ENCODE measurements at places on chromosomes 5 and 9.

DNA sequence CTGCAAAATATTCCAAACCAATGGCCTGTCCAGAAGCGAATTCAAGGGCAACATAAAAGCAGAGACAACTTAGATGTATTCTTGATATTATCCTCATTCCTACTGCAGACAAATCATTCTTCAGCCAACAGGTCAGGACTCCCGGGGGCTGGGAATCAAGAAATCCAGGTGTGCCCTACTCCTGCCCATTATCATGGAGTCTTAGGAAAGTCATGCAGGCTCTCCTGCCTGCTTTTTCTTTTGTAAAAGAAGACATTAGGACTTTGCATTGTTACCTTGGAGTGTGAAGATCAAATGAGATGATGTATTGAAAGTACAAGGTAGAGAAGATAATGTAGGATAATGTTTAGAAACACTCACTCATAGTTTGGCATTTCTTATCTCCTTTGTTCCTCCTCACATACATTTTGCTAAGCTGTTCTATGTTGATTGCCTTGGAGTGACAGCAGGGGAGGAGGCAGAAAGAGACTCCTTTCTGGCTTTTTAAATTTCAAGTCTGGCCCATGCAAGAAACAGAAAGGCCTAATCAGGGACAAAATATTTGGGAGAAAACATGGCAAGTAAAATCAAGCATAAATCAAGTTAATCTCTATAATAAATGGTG is 113.8 kb downstream of the SV2C start:
- no peak for DNase-seq

DNA sequence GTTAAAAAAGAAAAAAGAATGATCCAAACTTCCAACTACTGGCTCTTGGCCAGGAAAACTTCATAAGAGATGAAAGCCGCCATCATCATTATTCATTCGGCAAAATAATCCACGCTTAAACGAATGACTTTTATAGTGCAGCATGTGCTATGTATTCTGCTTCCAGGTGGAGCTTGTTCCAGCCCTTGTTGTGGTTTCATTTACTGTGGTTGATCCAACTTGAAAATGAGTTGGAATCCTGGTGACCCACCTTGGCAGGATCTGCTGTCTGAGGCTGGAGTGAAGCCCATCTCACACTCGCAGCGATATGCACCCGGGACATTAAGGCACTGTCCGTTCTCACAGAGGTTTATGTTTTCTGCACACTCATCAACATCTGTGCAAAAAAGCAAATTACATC is 209.6 kb downstream of the FBN2 start:
- no peak for DNase-seq

GRCh38 chr5:1019001-1019905 is 10.7 kb downstream of the NKD2 start:
- no peak for DNase-seq

GRCh38 chr9:97512966-97513560 is 11.6 kb downstream of the TMOD1 start:
- no peak for DNase-seq

DNA sequence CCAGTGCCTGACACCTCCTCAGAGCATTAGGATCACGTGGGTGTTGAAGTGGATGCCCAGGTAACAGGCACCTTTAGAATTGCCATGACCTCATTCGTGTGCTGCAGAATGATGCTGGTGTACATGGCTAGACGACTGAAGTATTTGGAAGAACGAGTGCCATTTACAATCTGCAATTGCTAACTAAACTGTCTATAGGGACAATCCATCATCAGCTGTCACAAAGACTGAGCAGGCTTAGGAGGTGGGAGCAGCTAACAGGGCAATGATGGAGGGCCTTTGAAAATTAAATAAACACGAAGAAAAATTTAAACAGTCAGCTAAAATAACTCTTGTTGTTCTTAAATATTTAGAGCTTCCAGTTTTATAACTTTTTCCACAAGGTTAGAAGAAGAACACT is 375.8 kb downstream of the GADD45G start:
- peak; percentile 31 for DNase-seq

DNA sequence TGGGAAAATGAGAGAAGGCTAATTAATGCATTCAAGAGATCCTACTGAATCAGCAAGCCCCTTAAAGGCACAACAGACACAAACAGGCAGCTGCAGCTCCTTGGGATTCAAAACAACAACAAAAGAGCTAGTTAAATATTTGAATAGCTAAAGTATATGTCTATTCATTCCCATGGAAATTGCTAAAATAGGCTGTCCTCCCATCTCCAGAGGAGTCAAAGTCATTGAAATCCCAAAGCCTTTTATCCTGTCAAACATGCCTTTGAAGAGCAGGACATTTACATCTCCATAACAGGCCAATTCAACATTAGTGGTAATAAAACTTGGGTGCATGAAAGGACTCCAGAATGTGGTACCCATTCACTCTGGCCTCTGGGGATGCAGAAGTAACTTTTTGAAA is 177.4 kb downstream of the NTRK2 start:
- no peak for DNase-seq

- DNase-seq = no peak
Observed at GRCh38 chr5:125865166-125865815, 557.9 kb upstream of the GRAMD2B start.

- DNase-seq = no peak
Observed at GRCh38 chr9:89379031-89379430, 60.7 kb downstream of the SECISBP2 start.

- DNase-seq = no peak
Observed at GRCh38 chr5:149794487-149794971, 64.4 kb downstream of the PPARGC1B start.

GRCh38 chr5:181047921-181048320 is 7.9 kb downstream of the BTNL9 start:
- no peak for DNase-seq

DNA sequence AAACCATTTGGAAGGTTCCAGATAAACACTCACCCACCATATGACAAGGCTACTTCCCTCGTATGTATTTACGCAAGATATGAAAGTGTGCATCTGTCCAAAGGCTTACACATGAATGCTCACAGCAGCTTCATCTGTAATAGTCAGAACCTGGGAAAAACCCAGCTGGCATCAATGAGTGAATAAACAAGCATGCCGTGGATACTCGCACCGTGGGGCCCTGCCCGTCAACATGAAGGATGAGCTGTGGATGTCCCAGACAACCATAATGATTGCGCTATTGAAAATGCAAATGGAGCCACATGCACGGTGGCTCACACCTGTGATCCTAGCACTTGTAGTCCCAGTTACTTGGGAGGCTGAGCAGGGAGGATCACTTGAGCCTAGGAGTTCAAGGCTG is 60.6 kb upstream of the FCN1 start:
- DNase-seq = no peak

GRCh38 chr5:177372910-177373309 is 11.3 kb upstream of the SLC34A1 start:
- no peak for DNase-seq

DNA sequence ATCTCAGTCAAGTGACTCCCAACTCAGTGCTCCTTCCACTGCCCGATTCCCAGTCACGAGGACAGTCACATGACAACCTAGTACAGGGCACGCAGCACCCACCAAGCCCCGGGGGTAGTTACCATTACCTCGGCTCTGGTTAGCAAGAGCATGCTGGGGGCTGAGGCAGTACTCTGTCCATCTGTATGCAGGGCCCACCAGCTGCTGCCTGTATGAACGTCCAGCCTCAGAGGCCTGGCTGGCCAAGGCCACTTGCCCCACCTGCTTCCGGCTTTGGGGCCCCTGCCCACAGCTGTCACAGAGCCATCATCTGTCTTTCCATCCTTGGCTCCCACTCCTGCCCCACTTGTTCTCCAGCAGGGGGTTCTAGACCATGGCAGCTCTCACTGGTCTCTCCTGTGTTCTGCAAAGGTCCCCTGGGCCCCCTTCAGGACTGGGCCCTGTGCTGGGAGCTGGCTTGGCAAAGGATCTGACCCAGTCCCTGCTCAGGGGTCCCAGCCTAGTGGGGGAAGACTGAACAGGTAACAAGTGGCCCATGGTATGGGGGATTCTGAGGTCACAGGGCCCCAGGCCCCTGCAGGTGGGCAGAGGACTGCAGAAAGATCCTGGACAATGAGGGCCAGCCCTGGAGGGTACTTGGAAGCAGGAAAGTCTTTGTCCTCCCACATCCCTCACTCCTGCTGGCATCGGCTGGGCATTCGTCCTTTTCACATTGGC is 3.3 kb downstream of the RPL35 start:
- DNase-seq = no peak

- no peak for DNase-seq
Observed at GRCh38 chr9:89698411-89699005, 93.7 kb downstream of the GADD45G start.

DNA sequence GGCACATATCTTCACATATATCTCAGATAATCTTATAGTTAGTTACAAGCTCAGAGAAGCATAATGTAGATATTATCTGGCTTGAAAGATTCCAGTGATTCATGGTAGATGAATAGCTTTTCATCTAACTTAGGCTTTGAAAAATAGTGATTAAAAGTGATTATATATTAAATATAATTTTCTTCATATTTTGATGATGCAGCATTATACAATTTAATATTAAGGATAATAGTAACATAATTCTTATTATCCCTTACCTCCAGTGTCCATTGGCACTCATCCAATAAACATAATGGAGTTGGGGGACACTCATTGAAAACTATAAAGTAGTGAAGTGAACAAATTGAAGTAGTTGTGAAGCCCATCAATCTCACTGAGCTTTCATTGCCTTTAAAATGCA is 35.8 kb downstream of the NMUR2 start:
- no peak for DNase-seq

DNA sequence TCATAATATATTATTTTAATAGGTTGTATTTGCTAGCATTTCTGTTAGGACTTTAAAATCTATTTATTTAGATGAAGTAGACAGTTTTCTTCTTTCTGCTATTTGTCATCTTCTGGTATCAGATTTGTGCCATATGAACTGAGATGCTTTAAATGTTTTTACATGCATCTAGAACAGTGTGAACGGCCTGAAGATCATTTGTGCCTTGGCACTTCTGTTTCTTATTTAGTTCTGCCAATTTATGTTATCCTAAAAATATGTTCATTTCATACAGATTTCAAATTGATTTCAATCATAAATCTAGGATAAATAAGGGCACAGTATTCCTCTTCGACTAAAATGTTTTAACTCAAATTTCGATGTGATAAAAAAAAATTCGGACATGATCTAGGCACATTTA is 16.1 kb downstream of the ZBTB34 start:
- no peak for DNase-seq

GRCh38 chr9:70315389-70315788 is 56.6 kb downstream of the SMC5 start:
- no peak for DNase-seq

- DNase-seq = no peak
Observed at GRCh38 chr5:83844449-83845068, 123.9 kb upstream of the HAPLN1 start.

GRCh38 chr5:93246090-93246855 is 334.7 kb downstream of the NR2F1-AS1 start:
- peak; percentile 23 for DNase-seq

DNA sequence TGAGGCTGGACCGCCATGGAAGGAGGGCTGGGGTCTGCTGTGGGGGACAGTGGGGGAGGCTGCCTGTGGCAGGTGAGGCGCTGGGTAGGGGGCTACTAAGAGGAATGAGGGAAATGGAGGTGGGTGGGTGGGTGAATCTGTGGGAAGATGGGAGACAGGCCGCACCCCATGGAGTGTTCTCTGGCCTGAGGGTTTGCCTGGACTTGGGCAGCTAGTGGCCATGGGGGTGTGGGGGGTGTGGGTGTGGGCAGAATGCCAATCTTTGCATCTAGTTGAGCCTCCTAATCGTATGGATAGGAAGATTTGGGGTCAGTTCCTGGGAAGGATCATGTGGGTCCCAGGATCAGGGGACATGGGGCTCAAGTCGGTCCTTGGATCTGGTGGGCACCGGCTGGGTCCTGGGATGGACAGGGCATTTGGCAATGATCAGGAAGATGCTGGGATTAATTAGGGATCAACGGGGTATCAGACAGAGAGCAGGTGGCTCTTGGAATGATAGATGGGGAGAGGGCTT is 518 bp downstream of the ZDHHC12 start:
- no peak for DNase-seq

DNA sequence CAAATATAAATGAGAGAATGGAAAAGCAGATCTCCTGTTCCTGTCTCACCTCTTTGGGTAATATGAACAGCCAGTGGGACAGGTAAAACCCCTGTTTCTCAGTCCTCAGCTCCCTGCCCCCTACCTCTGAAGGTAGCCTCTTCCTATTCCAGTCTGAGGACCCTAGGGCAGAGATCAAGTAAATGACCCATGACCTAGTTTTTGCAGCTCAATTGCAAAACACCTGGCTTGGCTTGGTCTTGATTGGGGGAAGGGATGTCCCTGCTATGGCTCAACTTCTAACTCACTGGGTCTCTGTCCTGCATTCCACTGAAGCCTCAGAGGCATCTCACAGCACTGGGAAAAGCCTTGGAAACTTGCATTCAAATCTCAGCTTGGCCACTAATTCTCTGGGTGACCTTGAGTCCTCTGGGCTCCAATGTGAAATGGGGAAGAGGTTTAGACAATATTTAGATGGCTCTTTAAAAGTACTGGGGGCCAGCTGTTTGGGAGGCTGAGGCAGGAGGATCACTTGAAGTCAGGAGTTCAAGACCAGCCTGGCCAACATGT is 1.6 kb upstream of the GALT start:
- no peak for DNase-seq

DNA sequence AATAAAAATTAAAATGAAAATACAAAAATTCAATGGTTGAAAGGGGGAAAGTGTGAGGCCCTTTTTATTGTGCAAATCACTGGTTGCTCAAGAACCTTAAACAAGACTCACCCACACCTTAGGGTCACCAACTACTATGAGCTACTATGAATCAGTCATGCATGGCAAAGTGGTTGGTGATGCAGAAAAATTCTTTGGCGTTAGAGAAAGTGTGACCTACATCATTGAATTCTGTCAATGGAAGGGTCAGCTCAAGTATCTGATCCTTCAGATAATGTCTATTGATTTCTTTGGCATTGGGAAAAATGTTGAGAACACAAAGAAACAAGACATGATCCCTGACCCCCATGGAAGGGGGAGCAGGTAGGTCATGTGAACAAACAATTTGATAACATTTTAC is 149.7 kb upstream of the ADCY2 start:
- DNase-seq = no peak

- no peak for DNase-seq
Observed at GRCh38 chr5:20536341-20536740, 548.3 kb upstream of the CDH18 start.

- DNase-seq = no peak
Observed at GRCh38 chr9:130117816-130118632, 54.2 kb upstream of the NCS1 start.

GRCh38 chr9:36637491-36638270 is 65.0 kb downstream of the MELK start:
- DNase-seq = no peak

- DNase-seq = no peak
Observed at GRCh38 chr9:126144196-126144595, 182.4 kb upstream of the MVB12B start.

DNA sequence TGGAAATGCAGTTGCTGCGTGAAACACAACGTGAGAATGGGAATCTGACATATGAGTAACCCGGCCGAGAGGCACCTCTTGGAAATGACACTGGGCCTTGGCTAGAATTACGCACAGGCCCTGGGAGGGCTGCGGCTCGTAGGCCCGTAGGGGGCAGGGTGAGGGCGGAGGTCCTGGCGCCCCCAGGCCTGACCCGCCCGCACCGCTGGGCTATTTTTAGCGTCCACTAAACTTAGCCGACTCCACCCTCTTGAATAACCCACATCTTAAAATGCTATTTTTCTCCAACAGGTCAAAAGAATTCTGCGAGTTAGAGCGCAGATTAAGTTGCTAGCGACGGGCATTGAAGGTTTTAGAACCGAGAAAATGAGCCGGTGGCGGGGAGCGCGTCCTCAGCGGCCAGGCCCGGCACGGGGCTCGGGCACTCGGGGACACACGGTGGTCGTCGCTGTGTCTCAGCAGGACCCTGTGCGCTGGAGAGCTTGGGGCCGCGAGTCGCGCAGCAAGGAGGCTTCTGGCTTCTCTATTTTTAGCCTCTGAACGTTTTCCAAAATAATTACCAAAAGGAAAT is 168.5 kb downstream of the AUH start:
- peak; percentile 49 for DNase-seq

All from NCI-H774 (cell line).